ENCODE measurements at places on chromosomes 12 and 14. TPM values are rescaled to one million over a fixed set of nuclear protein-coding genes. Genes with fewer than 3 reads are reported as not detected.
A peak's percentile ranks its signal among the peaks of the same experiment; 100 is the strongest.

DNA sequence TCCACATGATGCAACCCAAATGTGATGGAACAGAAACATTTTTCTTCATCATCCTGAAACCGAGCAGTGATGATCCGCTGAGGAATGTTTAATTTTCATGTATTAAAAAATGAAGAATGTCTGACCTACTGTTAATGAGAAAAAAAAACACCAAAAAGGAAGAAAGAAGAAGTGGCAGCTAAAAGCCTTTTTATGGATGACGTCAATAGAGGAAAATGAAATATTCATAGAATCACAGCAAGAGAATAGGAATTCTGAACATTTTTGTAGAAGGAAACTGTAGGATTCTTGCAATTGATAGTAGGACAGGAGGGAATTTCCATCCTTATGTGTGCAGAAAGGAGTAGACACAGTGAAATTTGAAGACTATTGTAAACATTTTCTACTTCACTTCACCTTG lies 112.9 kb downstream of the PRKCH start:
- peaks cover 10% of the 10 kb centered on the region for H3K4me1 ChIP-seq
- DNase-seq, result no peak
- no peak overlapping the region for H3K4me3 ChIP-seq
- H3K36me3 ChIP-seq, result no peaks in the 10 kb centered on the region
- H3K27me3 ChIP-seq, result no peaks in the 10 kb centered on the region

DNA sequence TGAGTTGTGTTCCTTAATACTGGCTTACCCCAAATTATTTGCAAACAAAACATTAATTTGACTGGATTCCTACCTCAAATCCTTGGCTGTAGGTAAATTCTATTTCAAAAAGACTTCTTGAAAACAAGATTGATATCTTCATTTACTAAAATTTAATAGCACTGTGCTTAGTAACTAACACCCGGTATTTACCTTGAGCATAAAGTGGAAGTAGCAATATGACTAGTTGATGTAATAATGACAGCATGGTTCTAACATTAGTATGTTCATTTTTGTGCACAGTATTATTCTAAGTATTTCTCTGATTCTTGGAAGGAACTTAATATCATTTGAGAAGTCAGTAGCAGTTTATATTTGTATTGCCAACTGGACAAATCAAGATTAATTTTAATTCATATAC lies 96.8 kb downstream of the PPHLN1 start:
- H3K27me3 ChIP-seq, result no peaks in the 10 kb centered on the region
- H3K4me3 ChIP-seq, result no peak overlapping the region
- H3K36me3 ChIP-seq, result no peaks in the 10 kb centered on the region
- H3K27ac ChIP-seq, result no peak overlapping the region
- no peaks in the 10 kb centered on the region for H3K4me1 ChIP-seq

VRTN gene
- not detected for total RNA-seq

CMTM5 gene
- total RNA-seq, result not detected

TPH2 gene
- total RNA-seq, result not detected

DNA sequence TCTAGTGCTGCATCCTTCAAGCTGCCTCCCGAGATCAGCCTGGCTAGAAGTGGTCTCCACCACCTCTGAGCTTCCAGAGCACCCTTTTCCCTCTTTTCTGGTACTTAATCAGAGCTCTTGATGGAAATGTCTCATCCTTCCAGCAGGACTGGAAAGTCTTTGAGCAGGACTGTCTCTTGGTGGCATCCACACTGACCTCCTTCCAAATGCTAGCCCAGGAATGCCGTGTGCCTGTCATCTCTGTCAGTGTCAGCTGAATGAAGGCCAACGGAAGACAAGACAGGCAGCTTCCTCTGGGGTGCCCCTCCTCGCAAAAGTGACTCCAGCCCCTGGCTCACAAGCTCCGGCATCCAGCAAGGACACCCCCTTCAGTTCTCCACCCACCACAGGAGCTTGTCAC lies 171.3 kb upstream of the FKBP4 start:
- H3K27ac ChIP-seq, result no peak overlapping the region
- peaks cover 17% of the 10 kb centered on the region for H3K27me3 ChIP-seq
- H3K4me1 ChIP-seq, result no peaks in the 10 kb centered on the region
- no peaks in the 10 kb centered on the region for H3K36me3 ChIP-seq
- DNase-seq, result no peak
- H3K4me3 ChIP-seq, result no peak overlapping the region

DNA sequence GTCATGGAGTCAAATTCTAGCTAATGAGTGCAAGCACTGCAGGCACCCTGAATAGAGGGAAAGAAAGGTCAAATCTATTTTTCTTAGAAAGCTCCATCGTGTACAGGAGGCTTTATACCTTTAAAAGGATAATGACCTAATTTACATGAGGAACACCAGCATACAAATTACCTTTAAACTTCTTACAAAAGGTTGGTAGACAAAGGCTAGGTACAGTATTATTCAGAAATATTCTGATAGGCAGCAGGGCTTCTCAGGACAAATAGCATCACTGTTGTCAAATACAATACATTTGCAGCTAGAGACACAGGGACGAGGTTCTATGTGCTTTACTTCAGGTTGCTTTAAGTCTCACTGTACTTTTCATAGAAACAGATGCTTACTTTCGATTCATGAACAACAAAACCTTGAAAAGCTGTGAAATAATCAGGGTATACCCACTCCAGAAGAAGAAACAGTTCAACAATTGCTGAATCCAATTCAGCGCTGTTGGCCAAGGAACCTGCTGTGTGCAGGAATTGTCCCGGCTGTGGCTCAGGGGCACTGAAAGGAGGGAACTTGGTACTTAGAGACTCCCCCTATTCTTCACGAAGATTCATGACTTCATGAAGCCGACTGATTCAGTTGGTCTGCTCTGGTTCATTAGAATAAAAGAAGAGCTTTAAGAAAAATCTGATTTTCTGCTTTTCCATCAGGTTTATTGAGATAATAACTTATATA lies 252.9 kb downstream of the PRKD1 start:
- H3K4me1 ChIP-seq, result no peaks in the 10 kb centered on the region
- DNase-seq, result no peak
- no peaks in the 10 kb centered on the region for H3K36me3 ChIP-seq
- H3K4me3 ChIP-seq, result no peak overlapping the region
- no peak overlapping the region for H3K27ac ChIP-seq

CACNB3 gene
- 0.29 TPM for total RNA-seq

- H3K4me1 ChIP-seq, result no peaks in the 10 kb centered on the region
- H3K4me3 ChIP-seq, result no peak overlapping the region
- H3K27ac ChIP-seq, result no peak overlapping the region
- no peaks in the 10 kb centered on the region for H3K27me3 ChIP-seq
- peak; percentile 3 for DNase-seq
Observed at GRCh38 chr12:78331753-78332152, 501.1 kb downstream of the NAV3 start.

DNA sequence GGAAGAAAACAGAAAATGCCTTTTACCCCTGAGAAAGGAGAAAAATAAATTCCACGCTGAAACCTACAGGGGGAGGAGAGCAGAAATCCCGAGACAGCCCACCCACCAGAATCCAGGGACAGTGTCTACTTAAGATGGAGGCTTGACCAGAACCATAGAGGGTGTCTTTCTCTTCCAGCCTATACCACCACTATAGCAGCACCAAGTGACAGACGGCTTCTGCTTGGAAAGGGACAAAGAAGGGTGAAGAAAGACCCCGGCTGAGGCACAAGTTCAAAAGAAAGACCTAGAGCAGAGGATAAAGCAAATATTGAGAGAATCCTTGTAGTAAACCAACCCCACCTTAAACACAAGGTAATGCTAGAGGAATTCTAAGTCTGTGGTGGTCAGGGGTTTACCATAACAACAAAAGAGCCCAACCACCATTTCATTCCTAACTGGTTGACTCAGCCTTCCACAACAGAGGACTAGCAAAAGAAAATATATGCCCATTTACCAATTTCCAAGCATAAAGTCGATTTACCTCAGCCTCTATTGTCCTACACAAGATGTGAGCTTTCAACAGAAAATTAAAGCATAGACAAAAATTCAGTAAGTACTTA lies 105.3 kb upstream of the FOXG1 start:
- no peak overlapping the region for H3K27ac ChIP-seq
- H3K4me3 ChIP-seq, result no peak overlapping the region
- H3K27me3 ChIP-seq, result no peaks in the 10 kb centered on the region
- H3K4me1 ChIP-seq, result no peaks in the 10 kb centered on the region

DNA sequence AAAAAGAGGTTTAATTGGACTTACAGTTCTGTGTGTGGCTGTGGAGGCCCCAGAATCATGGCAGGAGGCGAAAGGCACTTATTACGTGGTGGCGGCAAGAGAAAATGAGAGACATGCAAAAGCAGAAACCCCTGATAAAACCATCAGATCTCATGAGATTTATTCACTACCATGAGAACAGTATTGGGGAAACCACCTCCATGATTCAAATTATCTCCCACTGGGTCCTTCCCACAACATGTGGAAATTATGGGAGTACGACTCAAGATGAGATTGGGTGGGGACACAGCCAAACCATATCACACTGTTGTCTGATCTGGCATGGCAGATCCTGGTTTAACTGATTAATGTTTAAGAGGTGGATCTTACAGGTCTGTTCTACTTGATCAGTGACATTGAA lies 5.6 kb downstream of the DDX47 start:
- H3K27me3 ChIP-seq, result no peaks in the 10 kb centered on the region
- H3K36me3 ChIP-seq, result peaks cover 61% of the 10 kb centered on the region
- peaks cover 24% of the 10 kb centered on the region for H3K4me1 ChIP-seq
- H3K4me3 ChIP-seq, result no peak overlapping the region

DNA sequence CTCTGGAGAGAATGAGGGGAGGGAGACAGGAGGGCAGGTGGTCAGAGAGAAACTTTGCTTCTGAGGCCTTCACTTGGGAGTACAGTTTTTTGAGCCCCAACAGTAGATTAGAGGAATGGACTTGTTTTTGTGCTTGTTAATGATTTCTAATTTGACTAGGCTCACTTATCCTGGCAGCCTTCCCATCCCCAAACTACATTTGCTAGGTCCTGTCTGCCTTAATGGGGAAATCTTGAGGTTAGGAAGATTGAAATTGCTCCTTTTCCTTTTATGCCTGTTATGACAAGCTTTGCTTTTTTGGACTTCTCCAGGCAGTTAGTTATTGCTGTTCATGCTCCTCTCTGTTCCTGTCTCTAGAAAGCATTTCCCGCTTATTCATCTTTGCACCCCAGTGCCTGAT lies 37.7 kb downstream of the SYNE2 start:
- peaks cover 18% of the 10 kb centered on the region for H3K4me1 ChIP-seq
- no peak overlapping the region for H3K27ac ChIP-seq
- no peak for DNase-seq
- no peaks in the 10 kb centered on the region for H3K27me3 ChIP-seq

Measured in HepG2 (cell line).